ENCODE measurements at places on chromosomes 5 and 9.
A peak's percentile ranks its signal among the peaks of the same experiment; 100 is the strongest.

DNA sequence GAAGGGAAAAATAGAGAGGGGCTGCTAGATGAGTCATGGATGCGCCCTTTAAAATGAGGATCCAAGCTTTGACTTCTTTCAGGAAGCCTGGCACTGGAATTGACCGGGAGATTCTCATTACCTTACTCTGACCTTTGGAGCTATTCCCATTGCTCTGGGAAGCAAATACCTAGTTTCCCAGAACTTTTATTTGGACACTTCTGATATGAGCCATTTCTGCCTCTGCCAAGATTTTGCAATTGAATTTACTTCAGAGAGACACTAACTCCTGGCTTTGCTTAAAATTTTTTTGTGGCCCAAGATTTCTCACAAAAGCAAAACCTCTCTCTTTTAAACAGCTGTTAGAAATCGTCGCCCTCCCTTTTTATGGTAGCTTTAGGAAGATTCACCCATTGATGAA is 15.7 kb upstream of the AGXT2 start:
- ATAC-seq = no peak

- no peak for ATAC-seq
Observed at GRCh38 chr9:86594724-86595123, 240.5 kb upstream of the TUT7 start.

GRCh38 chr5:6674421-6674820 is 38.8 kb upstream of the TENT4A start:
- ATAC-seq = no peak

DNA sequence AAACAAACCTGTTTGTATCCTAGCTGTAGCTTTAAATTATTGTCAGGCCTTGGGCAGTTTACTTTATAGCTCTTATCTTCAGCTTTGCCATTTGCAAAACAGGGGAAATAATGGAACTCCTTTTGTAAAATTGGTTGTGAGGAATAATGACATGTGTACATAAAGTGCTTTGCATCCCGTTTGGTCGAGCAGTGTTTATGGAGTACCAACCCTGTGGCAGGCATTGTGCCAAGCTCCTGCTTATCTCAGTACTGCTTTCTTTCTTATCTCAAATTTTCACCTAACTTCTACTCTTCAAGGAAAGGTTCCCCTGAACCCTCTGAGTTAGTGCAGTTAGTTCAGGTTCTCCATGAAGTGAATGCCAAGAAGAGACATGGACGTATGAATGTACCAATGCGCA is 9.4 kb upstream of the TENT2 start:
- no peak for ATAC-seq

DNA sequence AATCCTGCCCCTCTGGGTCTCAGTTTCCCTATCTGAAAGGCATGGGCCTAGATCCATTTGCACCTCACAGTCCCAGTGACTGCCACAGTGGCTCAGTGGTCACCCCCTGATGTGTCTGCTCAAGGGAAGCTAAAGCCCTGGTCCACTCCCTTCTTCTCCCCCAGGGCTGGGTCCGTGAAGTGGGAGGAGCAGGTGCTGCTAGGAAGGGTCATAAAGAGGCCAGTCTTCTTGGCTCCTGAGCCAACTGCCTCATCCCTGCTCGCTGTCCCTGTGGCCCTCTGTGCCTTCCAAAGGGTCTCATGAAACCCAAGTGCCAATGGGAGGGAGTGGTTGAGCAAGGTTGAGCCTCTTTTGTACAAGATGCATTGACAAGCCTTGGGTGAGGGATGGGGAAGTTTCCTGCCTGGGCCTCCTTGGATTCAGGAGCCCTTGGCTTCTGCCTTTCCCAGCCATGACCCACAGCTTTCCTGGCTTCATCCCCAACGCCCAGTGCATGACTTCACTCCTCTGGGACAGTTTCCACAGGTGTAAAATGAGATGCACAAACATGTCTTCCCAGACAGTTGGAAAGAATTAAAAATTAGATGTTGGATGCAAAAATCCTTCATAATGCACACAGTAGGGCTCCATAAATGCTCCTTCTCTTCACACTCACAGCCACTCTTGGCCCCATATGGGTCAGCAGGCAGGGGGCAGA is 1.6 kb upstream of the SLC6A7 start:
- ATAC-seq = no peak

DNA sequence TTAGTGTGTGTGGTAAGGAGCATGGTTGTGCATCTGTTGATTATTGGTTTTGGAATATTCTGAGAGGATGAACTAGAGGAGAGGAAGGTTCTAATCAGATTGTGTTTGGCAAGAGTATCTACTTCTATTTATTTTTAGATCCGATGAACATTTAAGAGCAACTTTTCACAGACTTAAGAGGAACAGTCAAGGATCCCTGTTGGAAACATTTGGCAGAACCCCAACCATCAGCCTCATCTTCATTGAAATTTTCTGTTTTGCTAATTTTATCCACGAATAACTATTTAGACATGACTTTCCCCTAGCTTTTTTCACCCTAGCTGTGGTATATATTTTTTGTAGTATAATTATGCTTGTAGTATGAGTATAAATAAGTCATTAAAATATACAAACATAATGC is 868.5 kb downstream of the MAT2B start:
- ATAC-seq = no peak

DNA sequence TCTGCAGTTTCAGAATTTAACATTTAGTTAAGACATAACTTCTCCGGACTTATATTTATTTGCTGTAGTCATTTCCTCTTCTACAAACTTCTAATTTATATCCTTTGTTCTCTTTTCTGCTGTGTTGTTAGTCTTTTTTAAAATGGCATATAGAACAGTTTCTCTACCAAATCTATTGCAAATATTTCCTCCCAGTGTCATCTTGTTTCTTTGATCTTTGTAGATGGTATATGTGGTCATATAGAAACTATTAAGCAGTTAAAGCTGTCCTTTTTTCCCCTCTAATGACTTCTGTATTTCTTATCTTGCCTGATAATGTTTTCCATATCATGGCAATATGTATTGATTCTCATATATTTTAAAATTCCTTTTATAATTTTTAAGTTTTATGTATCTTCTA is 264.5 kb downstream of the MCTP1 start:
- no peak for ATAC-seq

DNA sequence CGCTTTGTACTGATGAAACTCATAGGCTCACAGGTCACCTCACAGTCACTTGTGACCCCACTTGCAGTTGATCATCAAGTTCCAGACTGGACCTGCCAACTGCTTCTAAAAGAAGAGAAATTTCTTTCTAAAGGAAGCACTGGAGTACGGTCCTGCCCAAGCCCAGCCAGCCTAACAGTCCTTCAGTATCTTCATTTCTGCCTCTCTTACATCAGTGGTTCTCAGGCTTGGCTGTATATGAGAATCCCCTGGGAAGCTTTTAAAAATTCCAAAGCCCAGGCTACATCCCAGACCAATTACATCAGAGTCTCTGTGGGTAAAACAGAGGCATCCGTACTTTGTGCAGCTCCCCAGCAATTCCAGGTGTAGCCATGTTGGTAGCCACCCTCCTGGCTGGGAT is 282.1 kb downstream of the NFIB start:
- ATAC-seq = no peak

DNA sequence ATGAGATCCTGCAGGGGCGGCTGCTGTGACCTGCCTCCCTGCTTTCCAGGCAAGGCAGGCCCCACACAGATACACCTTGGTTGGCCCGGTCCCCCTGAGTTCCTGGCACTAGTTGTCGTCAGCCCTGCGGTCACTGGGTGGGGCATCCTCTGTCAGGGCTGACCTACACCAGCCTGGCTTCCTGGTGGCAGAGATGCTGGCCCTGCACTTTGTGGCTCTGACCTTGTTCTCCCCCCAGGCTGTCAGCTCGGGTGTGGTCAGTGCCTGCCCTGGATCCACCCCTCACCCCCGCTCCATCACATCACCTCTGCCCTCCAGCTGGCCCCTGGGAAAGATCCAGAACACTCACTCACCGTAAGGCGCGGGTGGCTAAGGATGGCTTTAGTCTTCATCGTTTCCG is 74.1 kb downstream of the PHF2 start:
- no peak for ATAC-seq

GRCh38 chr5:168481330-168481788 is 4.9 kb upstream of the RARS1 start:
- ATAC-seq = peak; percentile 6

- ATAC-seq = peak; percentile 7
Observed at GRCh38 chr9:128946571-128947276, 679 bp downstream of the DOLK start.

DNA sequence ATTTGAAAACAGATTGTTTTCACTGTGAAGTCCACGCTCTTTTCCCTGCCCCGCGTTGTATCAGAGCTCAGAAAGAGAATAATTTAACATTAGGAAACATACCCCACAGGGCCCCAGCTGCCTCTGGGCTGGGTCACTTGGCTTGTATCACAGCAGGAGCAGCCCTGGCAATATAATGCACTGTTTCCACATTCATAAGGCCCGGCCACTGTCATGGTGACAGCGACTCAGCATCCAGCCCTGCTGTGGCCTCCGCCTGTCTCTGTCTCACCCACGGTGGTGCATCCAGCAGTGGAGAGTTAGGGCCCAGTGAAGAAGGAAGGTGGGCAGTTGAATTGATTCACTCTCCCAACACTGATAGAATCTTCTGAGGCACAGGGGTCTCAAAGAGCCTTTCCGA is 188.9 kb downstream of the NSG2 start:
- ATAC-seq = no peak
